ENCODE measurements at places on chromosomes 5 and 9. TPM values are rescaled to one million over a fixed set of nuclear protein-coding genes. Genes with fewer than 3 reads are reported as not detected.

The ANKRD18A gene
- 0.36 TPM for polyA plus RNA-seq

The F2RL1 gene
- 130 TPM for polyA plus RNA-seq

The EQTN gene
- not detected for polyA plus RNA-seq

The CCDC183 gene
- polyA plus RNA-seq, result 32.1 TPM

The GABRA6 gene
- not detected for polyA plus RNA-seq

The TNFSF15 gene
- 7.1 TPM for polyA plus RNA-seq

The LCN10 gene
- polyA plus RNA-seq, result not detected
